CD4-positive, alpha-beta memory T cell (primary cell): ENCODE measurements at places on chromosomes 1 and 21.

- no peak overlapping the region for H3K27ac ChIP-seq
- H3K36me3 ChIP-seq, result no peaks in the 10 kb centered on the region
- no peak for DNase-seq
- H3K4me3 ChIP-seq, result peak overlapping the region; percentile 28
- peaks cover 9% of the 10 kb centered on the region for H3K4me1 ChIP-seq
- peaks cover 9% of the 10 kb centered on the region for H3K27me3 ChIP-seq
These were observed 328 bp downstream of the MYCL start for GRCh38 chr1:39901464-39901713.

- H3K4me3 ChIP-seq, result no peak overlapping the region
- H3K27me3 ChIP-seq, result no peaks in the 10 kb centered on the region
- H3K4me1 ChIP-seq, result no peaks in the 10 kb centered on the region
- no peaks in the 10 kb centered on the region for H3K36me3 ChIP-seq
These were observed 217.3 kb upstream of the SGIP1 start for GRCh38 chr1:66316464-66317247.

DNA sequence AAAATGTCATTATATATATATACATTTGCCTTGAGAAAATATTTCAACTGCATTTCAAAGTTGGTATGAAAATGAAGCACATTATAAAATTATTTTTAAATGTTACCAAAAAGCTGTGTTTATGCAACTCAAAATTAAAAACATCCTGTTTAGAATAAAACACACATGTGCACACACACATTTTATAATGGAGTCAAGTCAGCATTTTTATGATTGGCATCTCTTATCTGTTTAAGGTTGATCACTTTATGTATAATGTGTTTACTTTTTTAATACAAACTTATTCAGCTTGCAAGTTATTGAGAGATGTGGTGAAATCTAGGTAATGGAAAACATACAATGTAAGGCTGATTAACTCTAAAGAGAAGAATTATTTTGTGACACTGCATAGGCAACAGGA, 80.4 kb downstream of the IFI44 start:
- no peaks in the 10 kb centered on the region for H3K36me3 ChIP-seq
- no peak for DNase-seq

GRCh38 chr1:25122747-25123146, 109.6 kb downstream of the SYF2 start:
- H3K4me3 ChIP-seq, result no peak overlapping the region
- DNase-seq, result no peak
- peaks cover 9% of the 10 kb centered on the region for H3K4me1 ChIP-seq
- no peaks in the 10 kb centered on the region for H3K27me3 ChIP-seq
- H3K36me3 ChIP-seq, result no peaks in the 10 kb centered on the region

- DNase-seq, result no peak
- no peak overlapping the region for H3K4me3 ChIP-seq
- no peaks in the 10 kb centered on the region for H3K4me1 ChIP-seq
- no peaks in the 10 kb centered on the region for H3K27me3 ChIP-seq
- no peak overlapping the region for H3K27ac ChIP-seq
These were observed 44.0 kb upstream of the SYT2 start for GRCh38 chr1:202754293-202754692.

GRCh38 chr1:158951956-158952355, 20.6 kb downstream of the PYHIN1 start:
- H3K27me3 ChIP-seq, result no peaks in the 10 kb centered on the region
- H3K36me3 ChIP-seq, result peaks cover 34% of the 10 kb centered on the region
- no peak for DNase-seq
- H3K4me1 ChIP-seq, result peaks cover 9% of the 10 kb centered on the region
- no peak overlapping the region for H3K4me3 ChIP-seq

DNA sequence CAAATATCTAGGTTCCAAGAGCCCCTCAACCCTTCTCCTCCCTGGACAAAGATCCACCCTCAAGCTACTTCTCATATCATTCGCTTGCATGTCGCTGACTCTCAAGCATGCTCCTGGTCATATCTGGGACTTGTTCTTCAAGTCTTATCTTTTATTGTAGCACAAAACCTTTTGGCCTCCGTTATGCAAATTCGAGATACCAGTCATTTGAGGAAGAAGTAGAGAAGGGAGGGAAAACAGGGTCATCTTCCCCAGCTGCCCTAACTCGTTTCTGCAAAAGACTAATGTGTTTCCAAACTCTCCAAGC, 63.8 kb upstream of the ETS2 start:
- H3K4me3 ChIP-seq, result no peak overlapping the region
- no peaks in the 10 kb centered on the region for H3K27me3 ChIP-seq
- peaks cover 23% of the 10 kb centered on the region for H3K4me1 ChIP-seq
- no peak overlapping the region for H3K27ac ChIP-seq

- H3K4me3 ChIP-seq, result no peak overlapping the region
- no peaks in the 10 kb centered on the region for H3K4me1 ChIP-seq
- DNase-seq, result no peak
- no peaks in the 10 kb centered on the region for H3K27me3 ChIP-seq
These were observed 251.5 kb downstream of the SIPA1L2 start for GRCh38 chr1:232378266-232379062.

GRCh38 chr1:157161901-157162300, 23.7 kb upstream of the ETV3 start:
- no peak overlapping the region for H3K27ac ChIP-seq
- DNase-seq, result no peak
- H3K36me3 ChIP-seq, result no peaks in the 10 kb centered on the region
- no peaks in the 10 kb centered on the region for H3K27me3 ChIP-seq
- peaks cover 6% of the 10 kb centered on the region for H3K4me1 ChIP-seq

DNA sequence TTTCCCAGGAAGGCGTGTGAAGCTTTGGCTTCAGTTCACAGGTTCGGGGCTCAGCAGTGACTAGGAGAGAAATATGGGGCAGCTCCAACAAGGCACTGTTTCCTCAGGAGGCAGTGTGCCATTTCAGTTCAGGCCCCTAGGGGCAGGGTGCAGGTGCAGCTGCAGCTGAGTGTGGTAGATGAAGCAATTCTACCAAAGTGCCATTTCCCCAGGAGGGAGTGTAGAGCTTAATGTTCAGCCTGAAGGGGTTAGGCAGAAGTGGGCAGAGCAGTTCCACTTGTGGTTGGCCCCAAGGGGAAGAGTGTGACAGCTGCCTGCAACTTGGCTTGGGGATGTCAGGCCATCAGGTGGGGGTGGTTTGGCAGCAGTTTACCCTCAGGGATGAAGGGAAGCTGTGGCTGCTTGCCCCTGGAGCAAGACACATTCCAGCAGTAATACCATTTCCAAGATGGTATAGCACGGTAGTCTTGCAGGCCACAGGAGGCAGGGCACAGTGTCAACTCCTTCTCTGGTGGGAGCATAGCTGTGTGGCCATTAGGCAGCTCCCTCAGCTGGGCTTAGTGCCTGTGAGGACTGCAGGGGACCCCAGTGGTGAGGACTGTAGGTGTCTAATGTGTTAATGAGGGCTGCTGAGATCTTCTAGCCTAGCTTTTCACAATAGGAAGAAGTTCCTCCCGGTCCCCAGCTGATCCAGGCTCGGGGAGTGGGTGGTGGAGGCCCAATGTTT, 34.7 kb downstream of the RGSL1 start:
- no peaks in the 10 kb centered on the region for H3K4me1 ChIP-seq
- no peak overlapping the region for H3K4me3 ChIP-seq
- no peak for DNase-seq
- H3K36me3 ChIP-seq, result no peaks in the 10 kb centered on the region

- no peaks in the 10 kb centered on the region for H3K36me3 ChIP-seq
- no peaks in the 10 kb centered on the region for H3K4me1 ChIP-seq
- H3K27me3 ChIP-seq, result peaks cover 4% of the 10 kb centered on the region
- DNase-seq, result no peak
These were observed 117.7 kb downstream of the ERG start for GRCh38 chr21:38380481-38381137.

DNA sequence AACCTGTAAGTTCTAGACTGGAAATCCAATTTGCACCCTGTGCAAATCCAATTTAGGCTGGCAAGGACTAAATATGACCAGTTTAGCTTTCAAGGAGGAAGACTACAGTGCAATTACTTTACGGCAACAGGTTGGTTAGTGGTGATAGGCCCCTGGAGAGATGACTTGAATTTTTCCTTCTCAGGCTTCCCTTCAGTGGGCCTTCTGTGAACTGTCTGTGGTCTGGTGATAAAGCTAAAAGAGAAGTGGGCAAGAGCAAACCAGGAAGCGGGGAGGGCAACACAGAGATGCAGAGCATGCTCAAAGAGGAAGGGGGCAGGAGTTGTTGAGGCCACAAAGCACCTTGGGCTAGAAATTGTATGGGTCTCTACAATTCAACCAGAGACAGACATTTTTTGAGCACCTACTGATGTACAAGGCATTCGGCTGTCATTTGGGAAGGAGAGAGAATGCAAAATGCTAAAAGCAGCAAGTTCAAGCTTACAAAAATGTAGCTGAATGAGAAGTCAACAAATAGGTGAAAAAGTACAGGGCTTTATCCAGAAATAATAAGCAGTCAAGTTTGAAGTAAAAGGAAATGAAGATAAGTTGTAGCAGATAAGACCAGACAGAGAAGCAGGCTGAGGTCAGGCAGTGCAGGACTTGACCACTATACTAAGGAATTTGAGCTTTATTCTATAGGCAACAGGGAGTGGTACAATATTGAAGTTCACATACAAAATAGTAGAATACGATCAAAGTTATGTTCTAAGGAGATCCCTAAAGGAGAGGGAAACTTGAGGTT, 23.9 kb downstream of the INPP5B start:
- no peaks in the 10 kb centered on the region for H3K27me3 ChIP-seq
- no peak for DNase-seq
- no peak overlapping the region for H3K27ac ChIP-seq
- no peak overlapping the region for H3K4me3 ChIP-seq

GRCh38 chr1:87844251-87844650, 515.6 kb downstream of the LMO4 start:
- DNase-seq, result no peak
- H3K27me3 ChIP-seq, result peaks cover 6% of the 10 kb centered on the region
- no peaks in the 10 kb centered on the region for H3K36me3 ChIP-seq
- H3K27ac ChIP-seq, result no peak overlapping the region

GRCh38 chr1:152035539-152036266, 1.1 kb downstream of the S100A11 start:
- peak overlapping the region; percentile 88 for H3K27ac ChIP-seq
- H3K36me3 ChIP-seq, result peaks cover 27% of the 10 kb centered on the region
- H3K27me3 ChIP-seq, result no peaks in the 10 kb centered on the region
- peak; percentile 21 for DNase-seq
- peak overlapping the region; percentile 77 for H3K4me3 ChIP-seq

GRCh38 chr21:44509539-44509938, 30.5 kb downstream of the KRTAP10-1 start:
- no peaks in the 10 kb centered on the region for H3K36me3 ChIP-seq
- no peaks in the 10 kb centered on the region for H3K27me3 ChIP-seq
- H3K27ac ChIP-seq, result no peak overlapping the region
- DNase-seq, result no peak
- no peak overlapping the region for H3K4me3 ChIP-seq
- peaks cover 10% of the 10 kb centered on the region for H3K4me1 ChIP-seq

GRCh38 chr1:57258557-57259325, 165.1 kb downstream of the DAB1 start:
- H3K36me3 ChIP-seq, result no peaks in the 10 kb centered on the region
- DNase-seq, result no peak
- no peak overlapping the region for H3K4me3 ChIP-seq
- H3K27ac ChIP-seq, result no peak overlapping the region

DNA sequence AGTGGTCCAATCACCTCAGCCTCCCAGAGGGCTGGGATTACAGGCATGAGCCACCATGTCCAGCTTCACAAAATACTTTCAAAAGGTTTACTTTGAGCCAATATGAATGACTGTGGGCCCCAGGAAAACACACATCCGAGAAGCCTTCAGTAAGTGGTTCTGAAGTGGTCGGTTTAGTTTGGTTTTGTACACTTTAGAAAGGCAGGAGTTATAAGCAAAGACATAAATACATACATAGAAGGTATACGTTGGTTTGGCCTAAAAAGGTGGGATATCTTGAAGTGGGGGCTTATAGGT, 3.2 kb upstream of the MIB2 start:
- peaks cover 33% of the 10 kb centered on the region for H3K4me1 ChIP-seq
- no peaks in the 10 kb centered on the region for H3K27me3 ChIP-seq
- H3K36me3 ChIP-seq, result no peaks in the 10 kb centered on the region
- no peak for DNase-seq
- H3K27ac ChIP-seq, result no peak overlapping the region

- H3K27me3 ChIP-seq, result no peaks in the 10 kb centered on the region
- H3K36me3 ChIP-seq, result no peaks in the 10 kb centered on the region
- DNase-seq, result peak; percentile 1
These were observed 10.4 kb downstream of the C1orf226 start for GRCh38 chr1:162391790-162392563.

- peaks cover 10% of the 10 kb centered on the region for H3K36me3 ChIP-seq
- H3K4me1 ChIP-seq, result peaks cover 36% of the 10 kb centered on the region
These were observed 1.5 kb downstream of the MORC3 start for GRCh38 chr21:36321325-36322082.

DNA sequence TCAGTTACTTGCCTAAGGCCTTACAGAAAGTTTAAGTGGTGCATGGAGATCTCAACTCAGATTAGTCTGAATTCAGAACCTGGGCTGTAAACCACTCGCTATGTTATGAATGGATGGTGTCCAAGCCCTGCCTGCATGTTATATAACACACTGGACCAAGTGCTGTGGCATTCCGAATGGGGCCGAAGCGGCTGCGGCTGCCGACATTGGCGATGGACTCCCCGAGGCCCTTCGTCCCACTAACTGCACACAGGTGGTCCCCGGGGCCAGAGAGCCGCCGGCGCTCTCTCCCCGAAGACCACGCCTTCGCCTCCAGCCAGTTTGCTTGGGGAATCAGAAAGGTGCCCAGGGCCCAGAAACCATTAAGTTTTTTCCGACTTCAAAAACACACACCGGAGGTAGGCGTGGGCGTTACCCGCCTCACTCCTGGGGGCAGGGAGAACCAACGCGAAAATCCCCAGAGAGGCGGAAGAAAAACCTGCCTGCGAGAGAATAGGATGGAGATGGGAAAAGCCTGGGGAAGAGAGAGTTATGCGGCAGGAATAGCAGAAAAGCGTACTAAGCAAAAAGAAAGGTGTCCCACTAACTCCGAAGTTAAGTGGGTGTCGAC, 579 bp upstream of the TENT5C start:
- no peaks in the 10 kb centered on the region for H3K27me3 ChIP-seq
- peak overlapping the region; percentile 92 for H3K27ac ChIP-seq

- H3K36me3 ChIP-seq, result no peaks in the 10 kb centered on the region
- H3K4me1 ChIP-seq, result peaks cover 43% of the 10 kb centered on the region
- H3K4me3 ChIP-seq, result peak overlapping the region; percentile 99
- peak overlapping the region; percentile 97 for H3K27ac ChIP-seq
These were observed 23.3 kb downstream of the CELA3A start for GRCh38 chr1:22024485-22025367.

- peak overlapping the region; percentile 4 for H3K4me3 ChIP-seq
- H3K27me3 ChIP-seq, result no peaks in the 10 kb centered on the region
- peak overlapping the region; percentile 74 for H3K27ac ChIP-seq
These were observed 77.8 kb downstream of the ITPKB start for GRCh38 chr1:226661271-226661670.

GRCh38 chr1:5333291-5333690, 658.9 kb downstream of the NPHP4 start:
- DNase-seq, result no peak
- no peaks in the 10 kb centered on the region for H3K27me3 ChIP-seq
- H3K4me3 ChIP-seq, result no peak overlapping the region
- H3K4me1 ChIP-seq, result peaks cover 41% of the 10 kb centered on the region
- H3K27ac ChIP-seq, result no peak overlapping the region
- H3K36me3 ChIP-seq, result no peaks in the 10 kb centered on the region

- no peak for DNase-seq
- no peaks in the 10 kb centered on the region for H3K27me3 ChIP-seq
- no peaks in the 10 kb centered on the region for H3K36me3 ChIP-seq
- no peaks in the 10 kb centered on the region for H3K4me1 ChIP-seq
- no peak overlapping the region for H3K27ac ChIP-seq
- no peak overlapping the region for H3K4me3 ChIP-seq
These were observed 8.6 kb upstream of the TFF1 start for GRCh38 chr21:42374864-42375499.
